ENCODE measurements at places on chromosomes 7 and 10.

- no peak for DNase-seq
Observed at GRCh38 chr7:149476791-149477190, 15.9 kb upstream of the ZNF777 start.

- DNase-seq: no peak
Observed at GRCh38 chr7:19916046-19916445, 142.6 kb upstream of the TMEM196 start.

DNA sequence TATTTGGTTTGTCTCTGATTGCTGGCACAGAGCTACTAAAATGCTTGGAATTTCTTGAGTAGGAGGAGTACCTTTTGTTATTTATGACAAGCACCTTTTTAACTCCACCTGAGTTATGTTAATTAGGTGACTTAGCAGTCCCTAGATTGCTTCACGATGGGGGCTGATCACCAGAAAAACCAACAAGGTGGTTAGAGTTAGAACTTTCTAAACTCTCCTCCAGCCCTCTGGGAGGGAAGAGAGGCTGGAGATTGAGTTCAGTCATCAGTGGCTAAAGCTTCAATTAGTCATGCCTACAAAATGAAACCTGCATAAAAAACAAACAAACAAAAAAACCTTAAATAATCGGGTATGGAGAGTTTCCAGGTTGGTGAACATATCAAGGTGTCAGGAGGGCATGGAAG lies 23.6 kb upstream of the ING3 start:
- no peak for DNase-seq

GRCh38 chr10:83182076-83182475 lies 957.2 kb upstream of the GHITM start:
- DNase-seq: no peak

- no peak for DNase-seq
Observed at GRCh38 chr10:132904181-132904813, 38.1 kb downstream of the CFAP46 start.

DNA sequence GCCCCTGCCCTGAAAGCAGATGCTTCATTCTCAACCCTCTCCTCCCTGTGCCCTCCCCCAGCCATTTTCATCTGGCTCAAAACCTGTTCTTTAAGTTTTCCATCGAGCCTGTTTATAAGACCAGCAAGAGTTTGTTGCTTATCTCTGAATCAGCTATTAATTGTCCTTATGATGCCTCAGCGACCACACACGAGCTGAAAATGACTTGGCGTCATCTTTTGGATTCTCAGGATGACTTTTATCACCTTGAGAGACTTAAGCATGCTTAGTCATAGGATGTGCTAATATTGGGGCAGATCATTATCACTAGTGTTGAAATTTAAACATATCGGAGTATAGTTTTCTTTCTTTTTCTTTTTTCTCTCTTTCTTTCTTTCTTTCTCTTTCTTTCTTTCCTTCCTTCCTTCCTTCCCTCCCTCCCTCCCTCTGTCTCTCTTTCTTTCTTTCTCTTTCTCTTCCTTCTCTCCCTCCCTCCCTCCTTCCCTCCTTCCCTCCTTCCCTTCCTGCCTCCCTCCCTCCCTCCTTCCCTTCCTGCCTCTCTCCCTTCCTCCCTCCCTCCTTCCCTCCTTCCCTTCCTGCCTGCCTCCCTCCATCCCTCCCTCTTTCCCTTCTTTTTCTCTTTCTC lies 184.5 kb downstream of the PHTF2 start:
- DNase-seq: no peak

- DNase-seq: no peak
Observed at GRCh38 chr7:22214000-22214399, 143.0 kb downstream of the RAPGEF5 start.

GRCh38 chr10:54985732-54986131 lies 184.7 kb upstream of the PCDH15 start:
- DNase-seq: no peak

Data from thoracic aorta (tissue), 2 donors.